ENCODE measurements at places on chromosomes 6 and 20. TPM values are rescaled to one million over a fixed set of nuclear protein-coding genes. Genes with fewer than 3 reads are reported as not detected.

TRIM31 gene
- total RNA-seq: 0.16 TPM

GRCh38 chr20:50666709-50667298 is 24.5 kb downstream of the RIPOR3 start:
- H3K27me3 ChIP-seq: no peaks in the 10 kb centered on the region
- DNase-seq: no peak
- H3K27ac ChIP-seq: no peak overlapping the region
- H3K4me3 ChIP-seq: no peak overlapping the region

- H3K4me3 ChIP-seq: no peak overlapping the region
- H3K4me1 ChIP-seq: peaks cover 11% of the 10 kb centered on the region
- H3K27ac ChIP-seq: peak overlapping the region; percentile 33
- peak; percentile 68 for DNase-seq
These were observed 138.9 kb downstream of the TMEM242 start for GRCh38 chr6:157184202-157185015.

GRCh38 chr6:28218312-28219248 is 6.5 kb upstream of the ZSCAN9 start:
- H3K4me1 ChIP-seq: no peaks in the 10 kb centered on the region
- no peaks in the 10 kb centered on the region for H3K36me3 ChIP-seq
- H3K4me3 ChIP-seq: peak overlapping the region; percentile 47
- H3K27ac ChIP-seq: no peak overlapping the region
- peaks cover 14% of the 10 kb centered on the region for H3K27me3 ChIP-seq

DNA sequence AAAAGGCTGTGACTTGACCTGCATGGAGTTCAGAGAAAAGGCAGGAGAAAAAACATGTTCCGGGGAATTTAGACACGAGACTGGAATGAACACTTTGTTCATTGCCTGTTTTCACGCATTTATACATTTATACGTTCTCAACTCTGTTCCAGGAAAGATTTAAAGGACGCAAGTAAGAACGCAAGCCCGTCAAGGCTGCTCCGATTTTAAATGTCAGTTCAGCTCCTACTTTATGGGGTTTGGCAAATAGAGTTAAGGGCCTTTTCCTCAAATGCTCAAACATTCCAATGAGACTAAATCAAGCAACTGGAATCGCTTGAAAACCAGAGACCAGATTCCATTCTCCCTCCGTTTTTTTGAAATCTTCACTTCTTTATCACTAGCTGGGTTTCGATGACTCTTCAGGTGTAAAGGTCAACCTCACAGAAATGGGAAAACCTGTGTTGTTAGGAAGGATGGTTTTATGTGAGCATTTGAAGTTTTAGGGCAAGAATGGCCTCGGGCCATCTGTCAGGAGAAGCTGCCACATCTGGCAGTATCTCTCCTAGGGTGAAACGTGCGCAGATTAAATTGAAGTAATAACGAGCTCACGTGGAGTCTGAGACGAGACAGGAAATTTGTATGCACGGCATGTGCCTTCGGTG is 24.9 kb downstream of the TTLL2 start:
- no peak overlapping the region for H3K4me3 ChIP-seq
- H3K27ac ChIP-seq: no peak overlapping the region
- no peaks in the 10 kb centered on the region for H3K36me3 ChIP-seq
- peaks cover 3% of the 10 kb centered on the region for H3K27me3 ChIP-seq
- DNase-seq: no peak
- no peaks in the 10 kb centered on the region for H3K4me1 ChIP-seq

CNKSR3 gene
- total RNA-seq: 24.2 TPM

- no peak overlapping the region for H3K27ac ChIP-seq
- no peak overlapping the region for H3K4me3 ChIP-seq
- no peaks in the 10 kb centered on the region for H3K36me3 ChIP-seq
- H3K4me1 ChIP-seq: peaks cover 5% of the 10 kb centered on the region
These were observed 3.4 kb downstream of the HMGN3 start for GRCh38 chr6:79231101-79231500.

DNA sequence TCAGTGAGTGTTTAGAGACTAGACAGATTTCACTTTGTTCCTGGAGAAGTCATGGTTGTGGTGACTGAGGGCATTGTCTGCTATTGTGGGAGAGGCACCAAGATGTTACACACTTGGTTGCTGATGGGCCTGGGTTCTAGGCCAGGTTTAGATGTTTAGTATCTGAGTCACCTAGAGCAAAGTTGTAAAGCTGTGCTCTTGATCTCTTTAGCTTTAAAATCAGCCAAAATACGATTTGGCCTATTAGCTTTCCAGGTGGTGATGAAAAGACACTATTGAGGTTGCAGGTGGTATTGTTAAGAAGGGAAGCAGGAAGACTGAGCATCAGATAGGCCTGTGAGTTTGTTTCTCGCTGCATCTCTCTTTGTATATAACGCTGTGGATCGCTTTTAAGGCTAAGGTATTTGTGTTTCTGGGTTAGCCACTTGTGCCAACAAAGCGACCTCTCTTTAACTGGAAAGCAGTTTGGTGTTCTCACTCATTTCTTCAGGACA is 48.6 kb downstream of the FOXO3 start:
- DNase-seq: no peak
- no peak overlapping the region for H3K27ac ChIP-seq

GRCh38 chr6:82006027-82006738 is 241.4 kb downstream of the IBTK start:
- H3K27ac ChIP-seq: no peak overlapping the region
- H3K27me3 ChIP-seq: no peaks in the 10 kb centered on the region
- no peaks in the 10 kb centered on the region for H3K4me1 ChIP-seq
- no peak overlapping the region for H3K4me3 ChIP-seq

MUC21 gene
- total RNA-seq: not detected

DNA sequence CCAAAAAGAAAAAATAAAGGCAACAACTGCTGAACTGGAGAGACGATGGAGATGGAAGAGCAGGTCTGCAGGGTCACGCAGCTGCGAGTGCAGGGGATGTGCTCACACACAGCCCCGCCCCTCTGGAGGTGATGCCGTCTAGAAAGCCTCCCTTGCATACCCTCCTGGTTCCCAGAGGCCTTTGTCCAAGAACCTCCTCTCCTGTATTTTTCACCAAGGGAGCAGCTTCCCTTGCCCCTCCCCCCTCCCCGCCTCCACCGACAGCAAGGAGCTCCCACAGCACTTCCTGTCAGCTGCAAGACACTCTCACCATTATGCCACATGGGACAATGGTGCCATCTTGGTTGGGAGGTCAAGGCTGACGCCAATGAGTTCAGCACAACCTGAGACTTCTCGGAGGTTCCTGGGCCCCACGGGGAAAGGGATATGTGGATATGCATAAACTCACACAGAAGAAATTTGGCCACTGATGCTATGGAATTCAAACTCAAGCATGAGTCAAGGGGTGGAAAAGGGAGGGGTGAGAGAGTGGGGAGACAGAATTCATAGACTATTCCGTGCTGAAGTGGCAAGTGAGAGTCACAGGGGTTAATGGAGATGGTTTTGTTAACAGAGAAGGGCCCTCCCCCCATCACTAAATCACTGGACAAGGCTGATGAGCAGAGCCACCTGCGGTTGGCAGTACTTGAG is 132.9 kb downstream of the SCML4 start:
- no peaks in the 10 kb centered on the region for H3K4me1 ChIP-seq
- H3K36me3 ChIP-seq: no peaks in the 10 kb centered on the region
- no peak for DNase-seq

DNA sequence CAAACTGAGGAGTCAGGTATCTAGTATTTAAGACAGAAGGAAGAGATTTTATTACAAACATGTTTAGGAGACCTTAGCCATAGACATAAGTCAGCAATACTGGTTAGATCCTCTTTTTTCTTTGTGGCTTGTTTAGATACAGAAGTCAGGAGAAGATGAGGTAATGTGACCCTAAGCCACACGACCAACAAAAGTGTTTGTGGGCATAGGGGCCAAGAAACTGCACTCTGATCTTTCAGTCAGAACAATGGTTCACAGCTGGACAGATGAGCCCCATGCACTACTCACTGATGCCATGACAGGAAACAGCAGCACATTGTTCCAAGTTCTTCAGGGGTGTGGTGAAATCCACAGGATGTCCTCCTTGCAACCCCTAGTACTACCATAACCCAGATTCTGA is 238.5 kb upstream of the RAB32 start:
- no peaks in the 10 kb centered on the region for H3K27me3 ChIP-seq
- no peaks in the 10 kb centered on the region for H3K36me3 ChIP-seq
- DNase-seq: no peak

DTNBP1 gene
- 8.1 TPM for total RNA-seq

GRCh38 chr20:9068233-9068801 is 570 bp upstream of the PLCB4 start:
- peak overlapping the region; percentile 53 for H3K4me3 ChIP-seq
- H3K27ac ChIP-seq: peak overlapping the region; percentile 29
- no peaks in the 10 kb centered on the region for H3K36me3 ChIP-seq

SLC17A1 gene
- total RNA-seq: not detected

RHAG gene
- total RNA-seq: 0.28 TPM

All from pancreas (tissue), 10 donors.